Neural crest cell (in vitro differentiated cells): ENCODE measurements at places on chromosomes 11 and 22.

DNA sequence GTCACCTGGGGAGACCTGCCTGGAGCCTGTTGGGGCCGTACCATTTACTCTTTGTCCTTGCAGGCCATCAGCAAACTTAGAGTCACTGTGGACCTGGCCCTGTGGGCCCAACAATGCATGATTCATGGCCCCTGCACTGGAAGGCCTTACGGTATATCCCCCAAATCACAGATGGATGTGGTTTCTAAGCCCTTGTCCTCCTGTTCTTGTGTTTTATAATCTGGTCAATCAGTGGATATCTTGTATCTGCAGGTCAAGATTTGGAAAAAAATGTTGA is 6.2 kb downstream of the TSKU start:
- no peak for DNase-seq

- DNase-seq: no peak
Observed at GRCh38 chr11:92659793-92660192, 309.7 kb upstream of the MTNR1B start.

DNA sequence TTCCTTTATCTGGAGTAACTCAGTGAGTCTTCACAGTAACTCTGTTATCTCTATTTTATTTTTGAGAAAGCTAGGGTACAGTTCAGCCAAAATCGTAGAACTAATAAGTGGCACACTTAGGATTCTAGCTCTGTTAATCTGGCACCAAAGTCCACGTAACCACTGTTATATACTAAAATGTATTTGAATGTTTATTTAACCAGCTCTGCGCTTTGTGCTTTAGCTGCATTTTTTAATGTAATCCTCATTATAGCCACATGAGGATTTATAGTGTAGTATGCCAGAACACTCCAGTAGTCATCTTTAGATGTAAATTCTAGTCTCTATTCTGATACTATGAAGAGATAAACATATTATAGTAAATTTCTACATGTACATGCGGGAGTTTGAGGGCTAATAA is 36.8 kb downstream of the YAP1 start:
- no peak for DNase-seq

DNA sequence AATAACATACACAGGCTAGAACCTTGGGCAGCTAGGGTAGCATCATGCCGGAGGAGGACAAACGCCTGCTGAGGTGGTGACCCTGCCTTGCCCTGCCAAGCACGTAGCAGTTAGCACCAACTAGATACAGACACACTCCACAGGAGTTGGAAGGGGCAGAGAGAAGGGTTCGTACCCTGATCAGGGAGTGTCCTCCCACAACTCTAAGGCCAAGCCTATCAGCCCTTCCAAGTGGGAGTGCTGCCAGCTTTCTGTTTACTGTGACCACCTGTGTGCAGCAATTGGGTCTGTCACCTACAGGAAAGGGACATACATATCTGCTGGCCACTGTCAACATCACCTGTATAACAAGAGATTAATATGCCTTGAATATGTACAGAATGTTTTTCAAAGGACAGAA is 1.9 kb upstream of the THAP7 start:
- no peak for DNase-seq

GRCh38 chr11:118287006-118287405 is 17.5 kb upstream of the CD3E start:
- no peak for DNase-seq

GRCh38 chr11:131474947-131475346 is 104.5 kb downstream of the NTM start:
- DNase-seq: no peak

GRCh38 chr11:35006389-35007128 is 90.1 kb downstream of the PDHX start:
- DNase-seq: no peak

DNA sequence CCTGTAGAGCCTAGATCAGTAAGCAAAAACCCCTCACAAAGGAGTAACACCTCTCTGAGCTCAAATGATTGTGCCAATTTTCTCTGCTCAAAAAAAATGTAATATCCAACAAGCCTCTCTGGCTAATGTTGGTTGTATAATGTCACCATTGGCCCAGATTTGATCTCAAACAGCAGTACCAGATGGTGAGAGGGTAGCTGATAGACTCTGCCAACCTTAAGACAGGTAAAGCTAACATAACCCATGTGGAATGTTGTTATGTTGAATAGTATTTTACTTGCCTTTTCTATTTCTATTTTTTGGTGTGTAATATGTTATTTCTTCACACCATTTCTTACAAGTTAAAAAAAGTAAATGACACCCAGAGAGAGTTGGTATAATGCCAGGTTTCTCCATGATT is 166.7 kb upstream of the GUCY1A2 start:
- no peak for DNase-seq

DNA sequence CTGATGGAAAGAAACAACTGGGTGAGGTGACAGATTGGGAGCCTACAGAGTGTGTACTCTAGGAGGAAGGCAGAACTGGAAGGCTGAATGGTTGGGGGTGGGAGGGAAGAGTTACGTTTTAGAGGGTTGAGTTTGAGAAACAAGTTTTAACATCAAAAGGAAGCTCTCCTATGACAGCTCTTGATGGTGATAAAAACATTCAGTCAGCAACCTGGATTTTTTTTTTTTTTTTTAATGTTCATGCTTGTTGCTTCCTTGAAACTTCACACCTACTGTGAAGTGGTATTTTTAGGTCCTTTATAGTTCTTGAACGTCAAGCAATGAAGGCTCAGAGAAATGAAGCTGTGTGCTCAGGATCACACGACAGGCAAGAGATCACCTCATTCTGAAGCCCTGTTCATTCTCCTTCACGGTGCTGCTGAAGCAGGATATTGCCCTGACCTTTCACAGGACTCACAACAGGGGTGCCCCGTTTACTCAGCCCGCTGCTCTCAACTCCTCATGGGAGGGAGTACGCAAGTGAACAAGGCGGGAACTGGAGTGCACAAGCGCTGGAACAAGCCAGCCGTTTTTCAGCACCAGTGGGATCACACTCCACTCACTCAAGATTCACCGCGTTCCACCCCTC is 1.6 kb upstream of the TMEM109 start:
- no peak for DNase-seq

DNA sequence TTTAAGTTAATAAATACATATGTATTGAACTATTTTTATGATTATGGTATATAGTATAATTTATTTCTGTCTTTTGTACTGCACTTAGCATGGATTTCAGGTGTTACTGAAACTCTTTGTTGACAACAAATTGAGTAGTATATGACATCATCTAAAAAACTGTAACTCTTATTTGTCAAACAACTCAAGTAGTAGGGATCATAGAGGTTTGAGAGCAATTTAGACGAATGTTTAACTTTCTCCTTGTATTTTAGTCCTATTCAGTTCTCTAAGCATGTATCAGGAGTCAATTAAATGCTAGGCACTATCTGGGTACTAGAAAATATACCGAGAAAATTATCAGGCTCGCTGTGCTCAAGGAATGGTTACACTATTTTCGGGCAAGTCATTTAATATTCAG is 595.2 kb downstream of the METTL15 start:
- DNase-seq: no peak

GRCh38 chr11:3001496-3001895 is 9.4 kb upstream of the NAP1L4 start:
- no peak for DNase-seq

DNA sequence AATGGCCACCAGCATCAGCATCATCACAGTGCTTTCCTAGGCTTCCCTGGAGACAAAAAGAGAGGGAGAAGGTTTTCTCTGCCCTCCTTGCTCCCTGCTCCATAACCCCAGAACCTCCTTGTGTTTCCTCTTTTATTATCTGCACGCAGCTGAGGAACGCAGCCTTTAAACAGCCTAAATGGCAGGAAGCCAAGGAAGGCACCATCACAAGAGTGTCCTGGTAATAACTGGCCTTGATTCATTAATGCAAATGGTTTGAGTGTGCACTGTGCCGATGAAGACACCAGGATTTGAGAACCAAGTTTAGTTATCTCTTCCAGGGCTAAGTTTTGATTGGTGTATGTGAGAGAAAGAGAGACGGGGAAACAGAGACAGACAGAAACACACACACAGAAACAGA is 29.4 kb upstream of the DRD2 start:
- DNase-seq: no peak

GRCh38 chr11:10573556-10573955 is 5.1 kb upstream of the LYVE1 start:
- DNase-seq: no peak

GRCh38 chr11:128832121-128832497 is 35.0 kb downstream of the KCNJ1 start:
- no peak for DNase-seq

DNA sequence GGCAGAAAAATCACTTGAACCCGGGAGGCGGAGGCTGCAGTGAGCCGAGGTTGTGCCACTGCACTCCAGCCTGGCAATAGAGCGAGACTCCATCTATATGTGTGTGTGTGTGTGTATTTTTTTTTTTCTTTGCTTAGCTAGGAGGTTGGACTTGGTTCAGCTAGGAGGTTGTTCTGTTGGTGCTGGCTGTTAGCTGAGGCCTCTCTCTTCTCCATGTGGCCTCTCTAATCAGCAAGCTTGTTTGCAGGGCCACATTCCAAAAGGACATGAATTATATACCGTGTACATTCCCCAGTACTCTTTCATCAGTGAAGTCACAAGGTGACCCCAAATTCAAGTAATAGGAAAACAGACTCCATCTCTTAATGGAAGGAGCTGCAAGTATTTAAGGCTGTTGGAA is 67.3 kb upstream of the KCNQ1OT1 start:
- DNase-seq: no peak

- DNase-seq: no peak
Observed at GRCh38 chr11:45224766-45225165, 61.4 kb downstream of the SYT13 start.

DNA sequence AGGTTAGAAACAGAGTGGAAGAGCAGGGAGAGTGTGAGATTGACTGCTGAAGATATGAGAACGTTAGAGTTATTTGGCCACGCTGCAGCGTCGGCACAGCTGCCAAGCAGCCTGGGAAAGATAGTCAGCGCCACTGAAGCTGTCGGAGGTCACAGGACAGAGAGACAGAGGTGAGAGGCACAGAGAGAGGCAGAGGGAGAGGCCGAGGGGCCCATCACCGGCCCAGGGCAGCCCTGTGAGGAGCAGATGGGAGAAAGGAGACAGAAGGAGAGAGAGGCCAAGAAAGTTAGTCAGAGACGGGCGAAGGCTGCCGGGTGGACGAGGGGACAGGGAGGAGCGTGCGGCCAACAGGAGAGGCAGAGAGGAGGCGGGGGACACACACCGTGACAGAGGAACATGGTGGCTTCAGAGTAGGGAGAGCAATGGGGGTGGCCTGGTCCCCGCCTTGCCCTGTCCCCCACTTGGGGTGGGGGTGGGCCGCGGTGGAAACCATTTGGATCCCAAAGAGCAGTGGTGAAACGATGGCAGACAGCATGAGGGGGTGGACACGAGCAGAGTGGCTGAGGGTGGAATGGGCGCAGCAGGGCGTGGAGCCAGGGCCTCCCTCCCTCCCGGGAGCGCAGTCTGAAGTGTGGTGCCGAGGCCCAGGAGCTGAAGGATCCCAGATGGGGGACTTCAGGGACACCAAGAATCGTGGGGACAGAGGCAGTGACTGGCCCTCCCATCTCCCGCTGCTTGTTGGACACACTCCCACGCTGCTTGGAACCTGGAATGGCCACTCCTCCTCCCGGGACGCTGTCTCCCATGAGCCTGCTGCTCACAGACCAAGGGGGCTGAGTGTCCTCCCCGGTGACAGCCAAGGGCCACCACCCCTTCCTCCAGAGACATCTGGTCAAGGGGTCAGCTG is 26.6 kb downstream of the LRRC10B start:
- DNase-seq: no peak

DNA sequence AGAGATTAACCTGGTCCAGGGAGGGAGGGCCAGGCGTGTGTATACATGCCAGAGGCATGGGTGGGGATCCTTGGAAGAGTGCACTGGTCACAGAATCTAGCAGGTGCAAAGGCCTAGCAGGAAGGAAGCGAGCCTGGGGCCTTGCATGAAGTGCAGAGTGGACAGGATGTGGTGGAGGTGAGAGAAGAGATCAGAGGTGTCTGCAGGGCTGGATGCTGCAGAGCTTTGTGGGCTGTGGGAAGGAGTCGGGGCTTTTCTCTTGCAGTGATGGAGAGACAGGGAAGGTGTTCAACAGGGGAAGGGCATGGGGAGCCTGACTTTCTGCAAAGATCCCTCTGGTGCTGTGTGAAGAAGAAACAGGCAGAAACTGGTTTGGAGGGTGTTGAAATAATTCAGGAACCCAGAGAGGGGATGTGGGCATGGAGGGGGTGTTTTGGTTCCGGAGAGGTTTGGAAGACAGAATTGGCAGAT is 2.5 kb upstream of the TPST2 start:
- DNase-seq: no peak

GRCh38 chr11:14454861-14455632 is 44.6 kb downstream of the COPB1 start:
- no peak for DNase-seq

DNA sequence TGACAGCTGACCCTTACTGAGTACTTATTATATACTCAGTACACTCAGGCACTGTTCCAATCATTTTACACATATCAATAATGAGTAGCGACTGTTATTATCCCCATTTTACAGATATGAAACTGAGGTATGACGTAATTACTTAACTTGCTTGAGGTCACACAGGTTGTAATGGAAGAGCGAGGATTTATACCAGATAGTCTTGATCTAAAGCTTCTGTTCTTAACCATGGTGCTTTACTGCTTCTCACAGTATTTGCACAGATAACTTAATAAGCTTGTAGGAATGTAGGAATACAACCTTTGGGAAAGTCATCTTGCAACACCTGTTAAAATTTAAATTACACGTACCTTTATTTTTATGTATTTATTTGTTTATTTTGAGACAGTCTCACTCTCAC is 31.7 kb upstream of the TMEM135 start:
- DNase-seq: no peak

DNA sequence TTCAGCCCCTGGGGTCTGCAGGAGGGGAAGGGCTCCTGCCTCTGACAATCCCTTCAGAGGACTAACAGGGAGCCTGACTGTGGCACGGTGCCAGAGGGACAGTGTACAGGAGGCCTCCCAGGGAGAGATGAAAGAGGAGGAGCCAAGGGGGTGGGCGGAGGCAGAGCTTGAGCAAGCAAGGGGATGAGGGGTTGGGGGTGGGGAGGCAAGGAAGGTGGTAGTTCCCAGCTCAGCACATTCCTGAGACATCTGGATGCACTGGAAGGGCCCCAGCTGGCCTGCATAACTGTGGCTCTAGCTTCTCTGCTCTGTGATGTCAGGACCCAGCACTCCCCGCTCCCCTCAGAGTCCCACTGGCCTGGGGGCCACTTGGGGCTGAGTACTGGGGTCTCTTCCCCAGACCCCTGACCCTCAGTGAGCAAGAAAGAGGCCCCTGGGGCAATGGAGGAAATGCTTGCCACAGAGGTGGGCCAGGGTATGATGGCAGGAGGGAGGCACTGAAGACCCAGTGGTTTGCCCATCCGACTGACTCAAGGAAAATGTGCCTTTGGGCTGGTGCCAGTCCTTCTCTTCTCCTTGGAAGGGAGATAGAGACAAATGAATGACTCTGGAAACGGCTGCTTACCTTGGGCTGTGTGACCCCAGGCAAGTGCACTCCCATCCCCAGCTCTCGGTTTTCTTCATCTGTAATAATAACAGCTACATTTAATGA is 13.3 kb downstream of the CREB3L1 start:
- DNase-seq: no peak

DNA sequence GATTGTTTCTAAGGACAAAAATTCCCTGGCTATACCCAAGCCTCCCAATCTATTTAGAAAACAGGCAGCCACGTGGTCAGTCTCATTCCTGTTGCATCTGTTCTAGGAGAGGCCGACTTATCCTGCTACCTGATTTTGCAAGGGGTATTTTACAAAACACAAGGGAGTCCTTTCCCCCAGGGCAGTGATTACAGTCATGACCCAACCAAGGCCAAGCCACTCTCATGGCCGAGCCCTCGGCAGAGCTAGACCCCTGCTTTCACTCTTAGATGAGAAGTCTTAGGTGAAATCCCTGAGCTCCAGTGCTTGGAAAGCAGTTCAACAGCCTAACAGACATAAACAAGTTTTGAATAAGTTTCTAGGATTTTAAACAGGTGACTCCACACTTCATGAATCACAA is 89.0 kb upstream of the PITPNB start:
- no peak for DNase-seq
